ENCODE measurements at places on chromosomes 5 and 9. TPM values are rescaled to one million over a fixed set of nuclear protein-coding genes. Genes with fewer than 3 reads are reported as not detected.

The CDH9 gene
- total RNA-seq, result not detected

The RNF183 gene
- total RNA-seq, result 0.20 TPM

The PCDHGA4 gene
- total RNA-seq, result 2.9 TPM

The PAEP gene
- not detected for total RNA-seq

The PFN3 gene
- not detected for total RNA-seq

DNA sequence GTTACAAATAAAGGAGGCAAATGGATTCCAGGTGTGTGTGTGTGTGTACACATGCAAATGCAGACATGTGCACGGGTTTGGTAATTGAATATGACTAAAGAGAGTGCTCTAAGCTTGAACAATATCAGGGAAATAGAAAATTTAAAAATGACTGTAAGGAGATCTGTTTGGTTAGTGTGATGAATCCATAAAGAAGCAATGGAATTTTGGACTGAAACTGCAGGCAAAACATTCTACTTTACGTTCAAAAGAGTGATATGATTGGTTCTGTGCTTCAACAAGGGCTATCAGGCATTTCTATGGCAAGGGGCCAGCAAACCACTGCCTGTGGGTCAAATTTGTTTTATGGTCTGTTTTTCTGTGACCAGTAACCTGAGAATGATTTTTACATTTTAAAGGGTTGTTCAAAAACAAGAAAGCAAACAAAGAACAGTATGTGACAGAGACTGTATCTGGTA is 332.8 kb upstream of the KLF9 start:
- no peak for DNase-seq

DNA sequence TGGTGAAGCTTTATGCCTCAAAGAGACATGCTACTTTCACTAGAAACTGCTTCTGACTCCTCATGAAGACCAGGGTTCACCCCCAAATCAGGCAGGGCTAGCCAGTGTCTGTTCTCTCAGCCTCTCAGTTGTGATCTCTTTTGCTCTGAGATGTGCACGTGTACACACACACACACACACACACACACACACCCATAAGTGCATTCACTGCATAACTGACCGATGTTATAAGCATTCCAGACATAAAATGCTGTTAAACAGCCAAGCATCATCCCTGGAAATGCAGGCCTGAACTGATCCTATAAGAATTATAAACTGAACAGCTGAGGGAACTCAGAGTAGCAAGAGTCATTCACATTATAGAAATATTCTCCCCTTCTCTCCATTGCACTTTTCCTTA is 85.0 kb downstream of the FSTL4 start:
- peak; percentile 53 for DNase-seq

- no peak for DNase-seq
Observed at GRCh38 chr5:134133188-134133994, 18.9 kb downstream of the TCF7 start.

DNA sequence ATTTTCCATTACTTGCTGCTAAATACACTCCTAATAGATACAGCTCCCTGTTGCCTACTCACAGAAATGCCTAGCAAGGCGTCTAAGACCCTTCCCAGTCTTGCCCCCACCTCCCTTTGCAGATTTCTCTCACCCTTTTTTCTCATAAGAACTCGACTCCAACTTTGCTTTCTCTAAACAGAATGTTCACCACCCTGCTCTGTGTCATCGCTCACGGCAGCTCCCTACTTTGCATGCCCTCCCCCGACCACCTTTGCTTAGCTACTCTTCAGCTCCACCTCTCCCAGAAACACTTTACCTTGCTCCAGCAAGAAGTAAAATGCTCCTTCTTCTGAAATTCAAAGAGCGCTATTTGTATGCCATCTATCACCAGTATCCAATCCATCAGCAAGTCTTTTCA is 15.2 kb upstream of the PPP1R2B start:
- DNase-seq, result no peak

Measured in skin of body (tissue), 3 donors.